ENCODE measurements at places on chromosomes 16 and 17.

DNA sequence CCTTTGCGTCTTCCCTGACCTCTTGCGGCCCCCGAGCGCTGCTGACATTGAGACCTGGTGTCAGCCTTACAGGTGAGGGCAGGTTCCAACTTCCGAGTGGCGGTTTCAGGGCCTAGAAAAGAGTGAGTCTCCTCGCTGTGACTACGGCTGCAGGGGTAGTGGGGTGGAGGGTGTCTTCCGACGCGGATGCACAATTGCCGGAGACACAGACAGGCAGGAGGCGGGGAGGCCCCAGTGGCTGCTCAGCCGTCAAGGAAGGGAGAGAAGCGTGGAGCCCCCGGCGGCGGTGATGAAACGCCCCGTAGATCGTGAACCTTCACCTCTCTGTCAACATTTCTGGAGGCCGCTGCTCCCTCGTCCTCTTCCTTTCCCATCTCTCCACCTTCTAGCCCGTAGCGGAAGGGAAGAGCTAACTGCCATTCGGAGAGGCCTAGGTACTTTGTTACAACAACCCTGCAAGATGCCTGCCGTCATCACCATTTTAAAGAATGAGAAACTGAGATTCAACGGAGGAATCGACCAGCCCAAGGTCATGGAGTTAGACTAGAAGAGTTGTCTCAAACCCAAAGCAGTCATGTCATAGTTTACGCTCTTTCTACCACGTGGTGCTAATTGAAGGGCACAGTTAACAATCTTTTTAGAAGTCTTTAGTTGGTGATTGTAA lies 485 bp downstream of the DNAJA3 start:
- DNase-seq, result no peak

GRCh38 chr16:17568239-17568638 lies 97.5 kb upstream of the XYLT1 start:
- DNase-seq, result no peak

DNA sequence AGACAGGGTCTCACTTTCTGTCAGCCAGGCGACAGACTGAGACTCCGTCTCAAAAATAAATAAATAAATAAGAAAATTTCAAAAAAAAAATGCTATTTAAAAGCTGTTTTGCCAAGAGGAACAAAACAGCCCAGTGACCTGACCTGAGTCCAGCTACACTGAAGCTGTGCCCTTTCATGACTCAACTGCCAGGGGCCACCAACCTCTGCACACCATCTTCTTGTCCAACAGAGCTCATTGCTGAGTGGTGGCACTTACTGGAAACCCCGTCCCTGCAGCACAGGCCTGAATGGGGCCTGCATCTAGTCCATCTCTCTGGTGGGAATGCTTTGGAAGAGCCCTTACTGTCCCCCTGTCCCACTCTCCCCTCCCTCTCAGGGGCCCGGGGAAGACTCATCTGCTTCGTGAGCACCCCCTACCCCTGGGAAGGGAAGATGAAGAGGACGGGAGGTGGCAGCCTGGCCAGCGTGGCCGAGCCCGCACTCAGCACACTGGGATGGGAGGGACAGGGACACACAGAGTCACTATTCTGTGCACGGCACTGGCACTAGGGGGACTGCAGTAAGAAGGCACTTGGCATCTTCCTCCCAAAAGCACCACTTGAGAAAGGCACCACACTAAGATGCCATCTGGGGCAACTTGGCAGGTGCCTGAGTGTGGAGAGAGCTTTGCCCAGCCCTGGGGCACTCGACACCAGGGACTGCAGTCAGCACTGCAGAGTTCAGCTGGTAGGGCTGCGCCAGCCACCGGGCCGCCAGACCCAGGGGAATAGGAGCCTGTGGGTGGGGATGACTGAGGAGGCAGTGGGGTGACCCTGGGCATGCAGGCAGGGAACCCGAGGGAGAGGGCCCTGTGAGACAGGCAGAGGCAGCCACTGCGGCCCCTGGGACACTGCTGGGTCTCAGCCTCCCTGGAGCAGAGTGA lies 13.5 kb downstream of the FBXO31 start:
- DNase-seq, result no peak

DNA sequence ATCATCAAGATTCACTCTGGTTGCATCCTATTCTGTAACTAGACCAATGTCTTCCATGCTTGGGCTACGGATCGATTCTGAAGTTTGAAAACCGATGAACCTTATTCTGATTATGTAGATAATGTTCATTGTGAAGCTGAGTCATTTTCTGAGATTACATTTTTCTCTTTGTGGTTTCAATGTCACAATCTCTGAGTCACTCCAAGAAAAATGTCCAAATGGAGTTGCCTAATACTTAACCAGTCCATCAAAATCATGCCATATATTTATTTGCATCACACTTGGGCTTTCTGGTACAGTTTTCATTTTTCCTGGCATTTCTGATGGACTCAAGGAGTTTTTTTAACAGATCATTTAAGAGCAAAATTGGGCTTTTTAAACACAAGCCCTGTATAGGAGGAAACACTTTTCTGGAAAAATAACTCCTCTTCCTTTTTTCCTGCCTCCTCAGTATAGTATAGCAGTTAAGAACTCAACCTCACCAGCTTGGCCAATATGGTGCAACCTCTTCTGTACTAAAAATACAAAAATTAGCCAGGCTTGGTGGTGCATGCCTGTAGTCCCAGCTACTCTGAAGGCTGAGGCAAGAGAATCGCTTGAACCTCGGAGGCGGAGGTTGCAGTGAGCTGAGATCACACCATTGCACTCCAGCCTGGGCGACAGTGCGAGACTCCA lies 17.5 kb downstream of the CACNG3 start:
- no peak for DNase-seq

DNA sequence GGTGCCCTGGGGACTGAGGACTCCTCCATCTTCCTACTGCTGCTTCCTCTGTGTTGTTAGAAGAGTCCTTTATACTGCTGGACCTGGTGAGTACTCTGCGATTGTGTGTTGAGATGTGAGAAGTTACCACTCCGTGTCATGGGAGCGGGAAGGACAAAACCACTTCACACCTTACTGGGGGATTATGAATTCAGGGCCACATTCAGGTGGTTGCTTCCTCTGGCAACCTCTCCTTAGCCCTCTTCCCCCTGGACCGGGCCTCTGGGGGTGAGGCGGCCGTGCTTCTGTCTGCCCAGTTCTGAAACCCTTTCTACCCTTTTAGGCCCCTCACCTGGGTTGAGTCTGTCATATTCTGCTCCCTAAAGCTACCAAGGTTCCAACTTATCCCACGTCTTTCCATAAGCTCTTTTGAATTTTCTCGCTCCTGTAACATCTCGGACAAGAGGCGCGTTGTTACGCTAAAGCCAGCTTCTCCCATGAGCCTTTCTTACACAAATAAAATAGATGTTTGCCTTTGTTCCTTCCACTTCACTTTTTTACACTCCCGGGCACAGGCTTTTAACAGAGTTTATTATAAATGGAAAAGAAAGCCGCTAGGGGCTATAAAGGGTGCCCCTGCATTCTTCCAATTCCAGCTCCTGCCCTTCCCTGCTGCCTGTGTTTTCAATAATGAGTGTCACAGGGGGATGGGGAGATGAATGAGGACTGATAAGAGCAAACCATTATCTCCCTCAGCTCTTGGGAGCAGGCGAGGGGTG lies 20.7 kb upstream of the CDH13 start:
- no peak for DNase-seq

DNA sequence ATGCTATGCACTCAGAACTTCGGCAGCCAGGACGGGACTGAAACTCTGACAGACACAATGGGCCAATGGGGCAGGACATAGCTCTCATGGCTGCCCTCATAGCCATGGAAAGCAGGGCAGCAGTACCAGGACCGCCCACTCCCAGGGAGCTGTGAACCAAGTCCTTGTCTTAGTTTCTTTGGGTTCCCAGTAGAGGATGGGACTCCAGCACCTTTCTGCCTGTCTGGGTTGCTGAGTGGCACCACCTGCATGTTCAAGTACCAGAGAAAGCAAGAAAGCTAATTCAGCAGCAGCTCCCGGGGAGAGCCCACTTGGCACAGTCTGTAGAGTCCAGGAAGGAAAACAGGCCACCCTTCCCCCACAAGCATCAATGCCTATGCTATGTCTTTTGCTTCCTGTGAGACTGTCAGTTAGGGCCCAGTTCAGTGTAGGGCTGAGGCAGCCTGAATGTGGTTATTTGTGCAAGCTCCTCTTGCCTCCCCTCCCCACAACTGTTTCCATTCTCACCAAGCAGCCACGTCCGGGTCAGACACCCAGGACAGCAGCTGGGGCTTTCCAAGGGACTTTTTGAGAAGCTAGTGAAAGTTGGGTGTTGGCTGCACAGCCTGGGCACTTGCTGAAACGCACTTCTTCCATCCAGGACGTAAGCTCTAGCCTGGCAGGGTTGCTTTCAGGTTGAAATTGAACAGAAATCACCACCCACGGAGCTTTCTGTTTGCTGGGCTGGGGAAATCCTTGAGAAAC lies 7.8 kb downstream of the SUPT4H1 start:
- DNase-seq, result peak; percentile 83

- DNase-seq, result peak; percentile 72
Observed at GRCh38 chr16:89217388-89218191, at the start of gene ZNF778. TSS of gene ZNF778 (plus strand) at chr16:89217703. CDS start at chr16:89221128, 3,425 bp downstream.

- DNase-seq, result no peak
Observed at GRCh38 chr16:84746875-84747274, 47.1 kb downstream of the USP10 start.

- DNase-seq, result no peak
Observed at GRCh38 chr17:39064819-39065218, 86.6 kb downstream of the PLXDC1 start.

DNA sequence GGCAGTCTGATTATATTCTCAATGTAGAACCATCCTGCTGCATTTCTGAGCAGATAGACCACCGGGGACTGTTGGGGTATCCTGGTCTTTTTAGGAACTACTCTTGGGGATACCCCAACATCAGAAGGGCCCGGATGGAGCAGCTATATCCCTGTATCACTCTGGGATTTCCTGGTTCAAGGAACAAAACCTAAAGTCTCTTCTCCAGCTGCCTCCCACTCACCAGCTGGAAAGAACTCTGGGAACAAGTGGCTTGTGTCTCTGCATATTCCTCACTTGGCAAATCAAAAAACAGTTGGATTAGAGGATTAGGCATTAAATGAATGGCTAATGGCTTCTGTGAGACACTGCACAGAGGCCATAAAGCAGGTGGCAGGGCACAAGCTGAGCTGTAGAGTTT lies 62.3 kb upstream of the HS3ST2 start:
- no peak for DNase-seq

DNA sequence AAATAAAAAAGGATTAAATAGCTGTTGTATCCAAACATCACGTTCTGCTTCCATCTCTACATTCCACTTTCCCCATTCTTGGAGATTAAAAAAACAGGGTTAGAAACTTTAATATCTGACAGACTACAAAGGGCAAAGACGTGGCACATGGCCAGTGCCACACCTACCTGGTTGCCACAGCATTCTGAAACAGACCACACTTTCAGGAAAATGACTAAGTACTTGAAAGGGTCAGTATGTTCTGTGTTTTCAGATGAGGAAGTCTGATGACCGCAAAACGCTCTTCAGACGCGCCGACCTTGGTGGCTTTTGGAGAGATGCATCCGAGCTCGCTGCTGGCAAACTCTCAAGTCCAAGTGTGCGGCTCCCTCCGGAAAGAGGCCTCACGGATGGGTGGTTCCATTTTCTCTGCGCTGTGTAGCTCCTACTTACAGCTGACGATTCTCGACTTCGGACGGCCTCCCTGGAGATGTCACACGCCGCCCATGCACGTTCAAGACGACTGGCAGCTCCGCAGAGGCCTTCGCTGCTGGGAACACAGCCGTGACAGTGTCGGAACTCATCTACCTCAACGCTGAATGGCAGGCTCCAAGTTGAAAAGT lies 15.5 kb downstream of the MAP1LC3B start:
- DNase-seq, result no peak

- DNase-seq, result no peak
Observed at GRCh38 chr17:41284546-41284945, 9.0 kb downstream of the KRTAP9-7 start.

- DNase-seq, result no peak
Observed at GRCh38 chr17:72945473-72945872, 147.0 kb downstream of the SLC39A11 start.

DNA sequence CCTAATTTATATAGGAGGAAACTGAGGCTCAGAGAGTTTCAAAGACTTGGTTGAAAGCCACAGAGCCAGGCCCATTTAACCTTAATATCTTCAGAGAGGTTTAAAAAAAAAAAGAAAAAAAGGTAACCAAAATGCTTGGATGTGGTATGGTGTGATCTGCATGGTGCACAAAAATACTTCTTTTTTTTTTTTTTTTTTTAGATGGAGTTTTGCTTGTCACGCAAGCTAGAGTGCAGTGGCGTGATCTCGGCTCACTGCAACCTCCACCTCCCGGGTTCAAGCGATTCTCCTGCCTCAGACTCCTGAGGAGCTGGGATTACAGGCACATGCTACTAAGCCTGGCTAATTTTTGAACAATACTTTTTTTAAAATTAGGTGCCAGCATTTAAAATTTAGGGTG lies 101.8 kb downstream of the XYLT1 start:
- DNase-seq, result no peak

GRCh38 chr16:67963662-67964321 lies 4.6 kb downstream of the SLC12A4 start:
- DNase-seq, result no peak
